Dermis blood vessel endothelial cell (primary cell): ENCODE measurements at places on chromosomes 4 and X. TPM values are rescaled to one million over a fixed set of nuclear protein-coding genes. Genes with fewer than 3 reads are reported as not detected.

GRCh38 chrX:106615041-106615440 lies 3.3 kb downstream of the RADX start:
- no peak for DNase-seq

GRCh38 chr4:31187979-31188378 lies 467.8 kb downstream of the PCDH7 start:
- DNase-seq, result no peak

- no peak for DNase-seq
These were observed 144.7 kb downstream of the QDPR start for GRCh38 chr4:17367201-17367600.

DNA sequence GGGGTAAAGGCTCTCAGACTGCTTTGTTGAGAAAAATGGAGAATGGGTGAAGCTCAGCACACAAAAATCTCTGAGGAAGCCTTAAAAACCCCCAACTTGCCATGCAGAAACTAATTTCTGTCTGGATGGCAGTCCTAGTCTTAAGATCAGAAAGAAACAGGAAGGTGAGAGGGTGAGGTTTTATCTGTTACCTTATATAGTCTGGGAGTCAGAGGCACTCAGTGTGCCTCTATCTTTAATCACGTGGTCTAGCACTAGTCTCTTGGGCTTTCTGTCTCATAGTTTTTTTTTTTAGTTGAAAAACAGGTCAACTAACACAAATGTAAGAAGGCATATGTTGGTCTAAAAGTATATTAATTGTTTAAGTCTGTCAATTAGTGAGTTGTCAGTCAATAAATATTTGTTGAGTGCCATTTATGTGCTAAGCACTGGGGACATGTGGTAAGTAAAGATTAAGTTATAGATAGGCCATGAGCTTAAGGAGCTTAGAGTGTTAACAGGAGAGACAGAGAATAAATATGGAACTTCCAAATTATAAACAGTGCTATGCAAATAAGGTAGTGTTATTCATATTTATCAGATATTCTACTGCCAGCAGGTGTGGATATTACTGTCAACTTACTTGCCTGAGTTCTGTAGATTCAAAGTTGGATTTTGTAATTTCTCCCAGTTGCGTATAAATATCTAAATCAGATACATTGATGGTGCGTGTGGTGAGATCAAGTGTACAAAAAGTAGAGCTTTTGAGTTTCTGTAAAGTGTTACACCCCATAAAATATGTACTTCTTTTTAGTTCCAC lies 7.0 kb downstream of the CYBB start:
- no peak for DNase-seq

DNA sequence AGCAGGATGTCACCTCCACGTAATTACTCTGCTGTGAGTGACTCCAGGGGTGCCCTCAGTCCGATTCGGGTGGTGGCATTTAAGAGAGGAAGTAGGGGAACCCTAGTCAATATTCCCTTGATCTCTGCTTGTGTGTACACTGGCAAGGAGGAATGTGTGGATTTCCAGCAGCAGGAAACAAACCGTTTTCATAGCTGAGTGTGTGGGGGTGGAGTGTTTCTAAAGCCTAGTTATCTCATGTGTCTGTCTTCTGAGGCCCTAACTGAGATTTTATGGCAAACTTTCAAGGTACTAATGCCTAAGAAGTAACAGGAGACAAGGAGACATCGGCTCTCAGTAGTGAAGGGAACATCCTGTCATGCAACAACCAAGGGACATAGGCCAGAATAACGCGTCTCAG lies 6.6 kb upstream of the CLDN24 start:
- peak; percentile 21 for DNase-seq

DNA sequence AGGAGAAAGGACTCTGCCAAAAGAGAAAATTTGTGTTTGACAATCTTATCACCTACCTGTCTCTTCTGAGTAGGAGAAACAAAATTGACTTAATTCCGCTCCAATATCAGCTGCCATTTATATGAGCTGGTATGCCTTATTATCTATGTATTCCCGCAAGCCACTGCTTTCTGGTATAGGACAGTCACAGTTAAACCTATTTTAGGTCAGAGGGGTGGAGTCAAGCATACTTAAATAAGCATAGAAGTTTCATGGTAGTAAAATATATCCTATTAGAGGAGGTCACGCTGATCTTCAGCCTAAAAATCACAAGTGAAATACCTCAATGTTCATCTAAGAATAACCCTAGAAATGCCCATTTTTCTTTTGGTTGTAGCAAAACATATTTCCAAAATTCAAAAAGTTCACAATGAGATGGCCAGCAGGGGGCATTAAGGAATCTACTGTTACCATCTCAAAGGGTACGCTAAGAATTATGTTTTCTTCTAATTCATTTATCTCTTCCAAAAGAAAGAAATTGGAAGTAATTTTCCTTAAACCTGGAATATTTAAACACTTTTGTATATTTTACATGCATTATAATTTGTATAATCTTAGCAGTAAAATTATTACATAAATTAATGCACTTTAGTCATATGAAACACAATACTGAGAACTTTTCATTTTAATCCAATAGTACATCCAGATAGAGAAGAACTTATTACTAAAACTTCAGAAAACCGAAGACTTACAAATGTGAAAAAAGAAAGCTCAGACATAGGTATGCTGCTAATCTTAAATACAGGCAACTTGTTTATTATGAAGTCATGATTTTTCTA lies 10.5 kb downstream of the PPAT start:
- peak; percentile 68 for DNase-seq

DNA sequence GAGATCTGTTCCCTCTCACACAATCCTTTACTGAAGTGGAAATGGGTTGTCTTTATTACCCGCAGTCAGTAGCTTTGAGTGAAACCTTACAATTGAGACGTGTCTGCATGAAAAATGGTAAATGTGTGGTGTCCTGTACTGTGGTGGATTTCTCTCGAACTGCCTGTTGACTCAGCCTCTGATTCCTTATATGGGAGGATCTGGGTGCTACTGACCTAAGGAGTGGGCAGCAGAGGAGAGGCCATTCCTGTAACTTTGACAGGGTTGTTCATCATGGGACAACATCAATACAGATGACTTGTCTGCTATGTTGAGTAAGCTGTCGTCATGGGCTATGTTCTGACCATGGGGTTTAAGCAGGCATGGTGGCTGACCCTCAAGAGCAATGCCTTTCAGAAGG lies 159.6 kb upstream of the WDR1 start:
- no peak for DNase-seq

DNA sequence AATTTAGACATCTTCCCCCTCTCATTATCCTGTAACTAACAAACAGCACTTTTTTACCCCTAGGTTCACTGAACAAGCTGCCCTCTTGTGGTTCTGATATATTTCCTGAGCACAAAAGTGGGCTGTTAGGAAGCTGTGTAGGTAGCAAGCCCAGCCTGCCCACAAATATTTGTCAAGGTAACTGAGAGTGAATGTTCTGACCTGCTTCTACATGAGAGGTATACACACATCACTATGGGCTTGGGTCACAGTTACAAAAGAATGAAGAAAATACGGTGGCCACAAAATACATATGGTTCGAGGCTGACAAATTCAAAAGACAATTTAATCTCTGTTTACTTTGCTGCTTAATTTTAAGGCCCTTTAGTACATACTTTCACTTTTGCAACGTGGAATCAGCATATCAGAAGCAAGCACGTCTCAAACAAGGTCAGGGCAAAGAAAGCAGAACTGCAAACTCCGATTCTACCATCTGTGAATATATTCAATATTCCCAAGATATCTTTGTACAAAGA lies 78.7 kb downstream of the RBM47 start:
- DNase-seq, result peak; percentile 39

GRCh38 chr4:78244705-78245485 lies 187.8 kb downstream of the FRAS1 start:
- DNase-seq, result no peak

DNA sequence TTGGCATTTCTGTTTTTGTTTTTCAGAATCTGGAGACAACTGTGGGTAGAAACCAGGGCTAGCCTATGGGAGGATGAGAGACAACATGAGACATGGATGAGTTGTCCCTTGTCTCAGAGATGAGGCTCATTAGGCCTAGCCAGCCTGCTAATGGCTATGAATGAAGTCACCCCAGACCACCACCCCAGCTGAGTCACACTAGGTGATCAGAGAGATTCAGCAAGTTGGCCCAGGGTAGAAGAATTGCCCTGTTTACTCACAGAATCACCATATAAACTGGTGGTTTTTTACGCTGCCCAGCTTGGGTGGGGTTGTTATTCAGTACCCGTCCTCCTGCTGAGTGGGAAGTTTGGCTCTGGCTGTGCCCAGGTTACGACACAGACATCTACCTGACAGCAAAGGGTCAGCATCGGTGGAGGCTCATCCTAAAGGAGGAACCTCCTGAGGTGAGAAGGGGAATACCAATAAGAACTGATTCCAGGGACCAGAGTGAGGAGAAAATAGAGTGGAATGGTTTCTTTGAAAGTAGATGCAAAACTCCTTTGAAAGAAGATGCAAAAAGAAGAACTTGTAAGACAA lies 17.2 kb upstream of the ARSJ start:
- no peak for DNase-seq

GRCh38 chr4:98546910-98547594 lies 111.4 kb downstream of the TSPAN5 start:
- peak; percentile 59 for DNase-seq

- DNase-seq, result no peak
These were observed 135.8 kb upstream of the GUCY1A1 start for GRCh38 chr4:155530857-155531256.

DNA sequence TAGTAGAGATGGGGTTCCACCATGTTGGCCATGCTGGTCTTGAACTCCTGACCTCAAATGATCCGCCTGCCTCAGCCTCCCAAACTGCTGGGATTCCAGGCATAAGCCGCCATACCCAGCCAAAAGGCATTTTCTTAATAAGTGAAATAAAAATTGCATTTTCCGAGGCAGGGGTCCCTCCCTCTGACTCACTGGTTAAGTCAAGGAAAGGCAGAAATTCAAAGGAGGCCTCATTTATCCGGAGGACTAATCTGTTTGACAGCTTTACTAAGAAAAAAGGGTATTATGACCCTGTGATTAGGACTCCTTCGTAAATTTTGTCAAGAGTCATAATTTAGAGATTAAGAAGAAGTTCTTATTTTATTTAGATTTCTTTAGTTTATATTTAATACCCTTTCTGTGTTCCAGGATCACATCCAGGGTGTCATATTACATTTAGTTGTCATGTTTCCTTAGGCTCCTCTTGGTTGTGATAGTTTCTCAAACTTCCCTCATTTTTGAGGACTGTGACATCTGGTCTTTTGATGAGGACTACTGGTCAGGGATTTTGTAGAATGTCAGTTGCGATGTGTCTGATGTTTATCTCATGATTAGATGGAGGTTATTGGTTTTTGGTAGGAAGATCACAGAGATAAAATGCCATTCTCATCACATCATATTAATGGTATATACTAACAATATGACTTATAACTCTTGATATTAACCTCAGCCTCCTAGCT lies 753.7 kb upstream of the AMOT start:
- no peak for DNase-seq

GRCh38 chr4:73308286-73308685 lies 49.7 kb upstream of the ANKRD17 start:
- DNase-seq, result peak; percentile 13

DNA sequence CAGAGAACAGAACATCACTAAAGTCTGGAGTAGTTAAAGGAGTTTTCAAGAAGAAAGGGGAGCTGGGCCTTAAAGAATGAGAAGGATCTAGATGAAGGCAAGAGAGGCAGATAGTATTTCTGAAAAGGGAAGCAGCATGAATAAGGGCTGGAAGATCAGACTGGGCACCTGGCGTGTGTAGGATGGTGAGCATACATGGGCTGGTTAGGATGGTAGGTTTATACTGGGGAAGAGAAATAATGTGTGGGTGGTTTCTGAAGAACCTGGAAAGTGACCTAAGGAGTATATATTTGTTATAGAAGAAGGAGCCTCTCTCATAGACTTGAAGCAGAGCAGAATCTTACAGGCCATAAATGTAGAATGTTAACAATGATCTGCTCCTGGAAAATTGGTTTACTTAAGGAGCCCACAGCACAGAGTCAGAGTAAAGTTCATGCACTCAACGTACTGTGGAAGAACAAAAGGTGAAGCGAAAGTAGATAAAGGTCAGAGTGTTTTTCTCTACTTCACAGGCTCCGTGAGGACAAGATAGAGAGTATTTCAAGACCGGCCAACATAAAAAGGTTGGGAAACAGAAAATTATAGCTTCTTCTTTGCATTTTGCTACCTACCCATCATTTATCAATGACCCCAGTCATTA lies 35.8 kb downstream of the MBNL3 start:
- no peak for DNase-seq

DNA sequence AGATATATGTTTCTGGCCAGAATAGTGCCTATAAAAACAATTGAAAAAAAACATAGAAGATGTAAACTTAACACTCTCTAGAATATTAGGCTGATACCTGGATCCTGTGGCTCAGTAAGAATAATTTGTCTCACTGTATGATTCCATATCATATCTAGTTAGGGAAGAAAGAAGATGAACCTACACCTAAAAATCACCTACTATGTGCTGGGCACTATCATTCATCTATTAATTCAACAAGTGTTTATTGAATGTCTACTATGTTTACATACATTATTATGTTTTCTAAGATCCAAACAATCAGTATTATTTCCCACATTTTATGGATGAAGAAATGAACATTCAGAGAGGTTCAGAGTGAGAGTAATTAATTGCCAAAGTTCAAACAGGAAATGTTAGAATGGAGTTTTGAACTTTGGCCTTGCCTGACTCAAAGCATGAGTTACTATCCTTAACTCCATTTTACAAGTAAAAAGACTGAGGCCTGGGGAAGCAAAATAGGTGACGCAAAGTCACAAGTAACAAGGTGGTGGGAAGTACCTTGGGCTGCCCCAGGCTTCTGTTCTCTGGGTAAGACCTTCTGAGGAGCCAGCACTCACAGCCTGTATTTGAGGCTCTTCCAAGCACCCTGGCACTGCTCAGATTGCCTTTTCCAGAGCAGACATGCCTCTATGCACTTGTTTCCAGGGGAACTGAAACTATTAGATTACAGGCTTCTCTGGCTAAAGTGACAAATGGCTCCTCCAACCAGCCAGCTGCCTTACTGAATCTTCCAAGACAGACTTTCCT lies 111.1 kb upstream of the ACSL4 start:
- DNase-seq, result no peak

LANCL3 gene
- 0.34 and 0.51 TPM in 2 replicates for total RNA-seq

ABLIM2 gene
- 8.8 and 10.8 TPM in 2 replicates for total RNA-seq

PARM1 gene
- total RNA-seq, result under 0.01 and 0.09 TPM in 2 replicates

GPAT3 gene
- 14.8 and 20.6 TPM in 2 replicates for total RNA-seq

PPP2R2C gene
- 0.34 and 0.70 TPM in 2 replicates for total RNA-seq

ARHGEF38 gene
- total RNA-seq, result under 0.01 and 0.05 TPM in 2 replicates

ADAMTS3 gene
- total RNA-seq, result 0.51 and 0.68 TPM in 2 replicates
